ENCODE measurements at places on chromosomes 11 and 22.

- no peak for DNase-seq
Measured at GRCh38 chr11:115676768-115677167, 172.6 kb upstream of the CADM1 start.

DNA sequence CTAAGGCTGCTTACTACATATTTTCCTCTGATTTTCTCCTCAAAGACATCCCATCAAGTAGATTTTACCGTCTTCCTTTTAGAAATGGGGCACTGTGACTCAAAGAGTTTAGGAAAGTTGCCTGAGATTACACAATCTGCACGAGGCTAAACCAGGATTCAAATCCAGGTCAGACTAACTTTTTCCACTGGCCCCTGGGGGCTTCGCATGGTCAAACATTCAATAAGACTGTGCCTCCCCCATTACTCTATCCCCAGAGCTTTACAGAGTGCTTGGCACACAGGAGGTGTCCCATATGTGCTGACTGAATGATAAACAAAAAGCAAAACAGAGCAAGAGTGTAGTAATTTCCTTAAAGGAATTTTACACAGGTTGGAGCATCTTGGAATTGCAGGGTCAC is 118.1 kb upstream of the TEAD1 start:
- no peak for DNase-seq

DNA sequence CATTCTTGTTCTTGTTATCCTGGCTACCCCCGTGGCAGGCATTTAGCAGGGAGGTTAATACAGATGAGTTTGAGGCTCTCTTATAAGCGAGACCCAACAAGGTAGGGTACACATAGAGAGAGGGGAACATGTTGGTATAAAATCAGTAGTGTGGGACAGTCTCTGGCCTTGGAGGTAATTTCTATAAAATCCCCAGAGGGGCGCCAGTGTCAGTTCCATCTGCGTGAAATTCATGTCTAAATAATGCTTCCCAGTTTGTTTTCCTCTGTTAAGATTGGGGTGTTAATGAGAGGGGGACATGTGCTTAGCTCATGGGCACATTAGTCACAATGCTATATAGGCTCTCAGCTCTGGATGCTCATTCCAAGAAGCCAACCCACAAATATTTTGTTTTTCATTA is 150.7 kb downstream of the MYO18B start:
- DNase-seq: no peak

DNA sequence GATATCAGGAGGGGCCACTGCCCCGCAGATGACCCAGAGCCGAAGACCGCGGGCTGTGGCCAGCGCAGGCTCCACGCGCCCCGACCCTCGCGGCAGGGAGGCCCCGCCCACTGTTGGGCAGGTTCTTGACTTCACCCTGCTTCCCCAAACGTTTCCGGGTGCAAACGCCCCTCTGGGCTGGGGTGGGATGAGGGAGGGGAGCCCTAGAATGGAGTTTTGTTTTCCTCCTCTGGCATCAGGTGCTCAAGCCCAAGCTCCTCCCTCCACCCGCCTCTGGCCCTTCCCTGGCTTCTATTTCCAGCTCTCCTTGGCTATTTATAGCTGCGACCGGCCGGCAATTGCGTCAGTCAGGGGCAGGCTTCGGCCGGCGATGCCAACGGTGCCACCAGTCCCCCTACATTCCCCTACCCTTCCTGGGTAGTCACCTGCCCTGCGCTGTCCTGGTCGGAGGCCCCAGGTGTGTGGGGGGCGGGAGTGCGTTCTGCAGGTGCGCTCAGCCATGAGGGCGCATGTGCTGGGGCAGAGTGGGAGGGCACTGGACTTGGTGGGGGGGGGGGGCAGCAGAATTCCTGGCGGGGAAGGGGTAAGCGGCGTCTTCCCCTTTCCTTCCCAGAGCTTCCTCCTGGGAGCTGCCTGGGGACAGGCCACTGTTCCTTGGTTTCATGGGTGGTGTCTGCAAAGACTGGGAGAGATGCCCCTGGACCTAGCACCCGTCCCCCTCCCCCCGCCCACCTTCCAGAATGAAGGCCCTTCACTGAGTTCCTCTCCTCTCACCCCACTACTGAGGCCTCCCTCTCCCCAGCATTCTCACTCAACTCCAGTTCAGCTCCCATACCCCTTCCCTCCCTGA is 23.6 kb downstream of the DUSP8 start:
- DNase-seq: no peak

GRCh38 chr11:119181677-119182412 is 3.4 kb upstream of the NHERF4 start:
- DNase-seq: no peak

DNA sequence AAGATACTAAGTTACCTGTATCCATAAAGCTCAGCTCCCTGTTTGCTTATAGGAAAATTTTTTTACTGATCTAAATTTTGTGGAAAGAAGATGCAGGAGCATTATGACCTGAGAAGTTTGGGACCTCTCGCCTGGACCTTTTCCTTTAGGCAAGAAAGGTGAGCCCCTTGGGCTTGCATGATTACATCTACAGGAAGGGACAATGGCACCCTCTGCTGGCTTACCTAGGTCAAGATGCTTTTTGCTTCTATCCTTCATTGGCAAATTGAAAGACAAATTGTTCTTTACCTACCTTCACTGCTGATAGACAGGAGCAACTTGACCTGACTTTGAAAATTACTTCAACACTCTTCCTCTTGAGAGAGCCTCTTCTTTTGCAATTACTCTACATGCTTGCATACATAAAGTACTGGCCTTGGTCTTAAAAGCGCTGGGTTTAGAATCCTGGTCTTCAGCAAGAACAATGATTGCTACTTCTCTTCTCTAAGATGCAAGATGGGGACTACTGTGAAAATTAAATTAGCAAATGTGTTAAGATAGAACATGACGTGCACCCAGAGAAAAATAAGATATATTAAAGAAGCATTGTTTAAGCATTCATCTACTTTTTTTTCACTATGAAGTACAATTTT is 147.2 kb downstream of the TRPC6 start:
- no peak for DNase-seq

GRCh38 chr11:66915046-66915832 is 42.9 kb downstream of the PC start:
- no peak for DNase-seq

GRCh38 chr11:57426439-57426928 is 437 bp downstream of the SLC43A3 start:
- no peak for DNase-seq

DNA sequence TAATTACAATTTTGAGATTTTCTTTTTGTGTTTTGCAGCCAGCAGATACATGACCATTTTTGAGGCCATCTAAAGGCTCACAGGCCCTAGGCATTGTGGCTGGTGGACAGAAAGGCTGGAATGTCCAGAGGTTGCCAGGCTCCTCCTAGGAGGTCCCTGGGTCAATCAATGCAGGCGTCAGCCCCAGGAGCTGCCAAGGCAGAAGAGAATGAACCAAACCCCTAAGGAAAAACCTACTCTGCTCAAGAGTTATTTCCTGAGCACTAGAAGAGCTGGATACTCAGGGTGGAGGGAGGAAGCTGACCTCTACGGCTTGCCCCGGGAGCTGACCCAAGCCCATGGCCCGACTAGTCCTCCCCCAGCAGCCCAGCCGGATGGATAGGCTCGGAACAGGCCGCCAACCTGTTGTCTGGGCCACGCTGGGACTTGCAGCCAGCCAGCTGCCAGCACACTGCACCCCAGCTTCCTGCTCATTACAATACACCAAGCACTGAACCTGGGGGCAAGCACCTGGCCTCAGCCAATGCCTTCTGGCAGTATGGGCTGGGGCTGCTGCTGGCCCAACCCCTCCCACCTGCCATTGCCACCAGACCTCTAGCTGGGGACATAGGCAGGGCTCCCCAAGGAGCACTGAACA is 5.7 kb upstream of the SCGB1A1 start:
- no peak for DNase-seq

GRCh38 chr11:105158436-105158835 is 18.9 kb upstream of the CARD18 start:
- no peak for DNase-seq

- DNase-seq: no peak
Measured at GRCh38 chr11:30285416-30286121, 37.3 kb upstream of the ARL14EP start.

- peak; percentile 28 for DNase-seq
Measured at GRCh38 chr11:269146-269890, 8.9 kb upstream of the NLRP6 start.

DNA sequence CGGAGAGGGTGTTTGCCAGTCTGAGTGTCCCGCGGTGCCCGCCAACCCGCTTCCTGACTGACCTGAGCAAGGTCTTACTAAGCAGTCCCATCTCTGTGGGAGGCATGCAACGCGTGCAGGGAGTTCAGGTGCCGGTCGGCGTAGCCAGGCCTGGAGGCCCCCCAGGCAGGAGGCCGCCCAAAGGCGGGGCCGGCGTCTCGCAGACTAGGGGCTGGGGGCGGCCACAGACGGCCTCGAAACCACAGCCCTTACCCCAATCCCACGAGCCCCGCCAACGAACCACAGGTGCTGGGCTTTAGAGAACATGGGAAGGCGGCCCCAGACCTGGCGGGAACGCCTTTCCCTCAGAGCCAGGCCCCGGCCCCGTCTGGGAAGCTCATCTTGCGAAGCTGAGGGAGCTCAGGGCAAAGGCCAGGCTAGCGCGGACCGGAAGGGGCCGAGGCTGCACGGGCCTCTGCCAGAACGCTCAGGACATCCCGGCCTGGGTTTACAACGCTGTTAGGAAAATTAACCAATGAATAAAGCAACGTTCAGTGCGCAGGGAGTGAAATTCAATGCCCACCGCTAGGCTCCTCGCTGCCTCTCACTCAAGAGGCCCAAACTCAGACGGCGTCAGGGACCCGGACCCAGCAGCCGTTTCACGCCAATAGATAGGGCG is 2.1 kb upstream of the MTFP1 start:
- peak; percentile 37 for DNase-seq

DNA sequence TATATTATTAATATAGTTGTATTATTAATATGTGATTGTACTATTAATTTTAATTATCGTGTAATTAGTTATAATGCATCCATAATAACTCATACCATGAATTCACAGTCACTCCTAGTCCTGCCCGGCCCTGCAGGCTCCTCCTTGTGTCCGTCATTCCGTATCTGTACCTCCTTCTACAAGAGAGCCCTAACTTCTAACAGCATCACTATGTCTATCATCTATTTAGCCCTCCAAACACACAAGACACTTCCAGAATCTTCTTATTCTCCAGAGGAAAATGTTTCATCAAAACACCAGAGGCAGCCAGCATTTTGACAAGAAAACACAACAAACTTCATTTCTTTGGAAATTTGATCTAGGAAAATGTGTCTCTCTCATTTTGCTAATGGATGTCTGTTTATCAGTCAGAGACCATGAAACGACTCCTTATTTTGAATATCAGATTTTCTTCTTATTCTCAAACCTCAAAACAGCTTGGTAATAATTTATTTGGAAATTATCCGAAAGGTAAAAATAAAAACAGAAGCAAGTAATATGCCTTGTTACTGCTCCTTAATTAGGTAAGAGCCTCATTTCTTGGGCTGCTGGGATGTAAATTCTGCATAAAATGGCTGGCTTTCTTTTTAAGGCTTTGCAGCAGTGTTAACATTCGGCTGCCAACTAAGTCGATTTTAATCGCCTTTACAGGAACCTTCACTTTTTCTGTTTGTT is 23.1 kb upstream of the SEPTIN5 start:
- DNase-seq: no peak

GRCh38 chr11:13126430-13126829 is 117.3 kb downstream of the RASSF10 start:
- no peak for DNase-seq

GRCh38 chr11:4551346-4551979 is 6.5 kb downstream of the OR52M1 start:
- DNase-seq: no peak

- no peak for DNase-seq
Measured at GRCh38 chr22:46349238-46349637, 13.7 kb downstream of the TRMU start.

GRCh38 chr11:26493616-26494015 is 78.4 kb downstream of the MUC15 start:
- no peak for DNase-seq

DNA sequence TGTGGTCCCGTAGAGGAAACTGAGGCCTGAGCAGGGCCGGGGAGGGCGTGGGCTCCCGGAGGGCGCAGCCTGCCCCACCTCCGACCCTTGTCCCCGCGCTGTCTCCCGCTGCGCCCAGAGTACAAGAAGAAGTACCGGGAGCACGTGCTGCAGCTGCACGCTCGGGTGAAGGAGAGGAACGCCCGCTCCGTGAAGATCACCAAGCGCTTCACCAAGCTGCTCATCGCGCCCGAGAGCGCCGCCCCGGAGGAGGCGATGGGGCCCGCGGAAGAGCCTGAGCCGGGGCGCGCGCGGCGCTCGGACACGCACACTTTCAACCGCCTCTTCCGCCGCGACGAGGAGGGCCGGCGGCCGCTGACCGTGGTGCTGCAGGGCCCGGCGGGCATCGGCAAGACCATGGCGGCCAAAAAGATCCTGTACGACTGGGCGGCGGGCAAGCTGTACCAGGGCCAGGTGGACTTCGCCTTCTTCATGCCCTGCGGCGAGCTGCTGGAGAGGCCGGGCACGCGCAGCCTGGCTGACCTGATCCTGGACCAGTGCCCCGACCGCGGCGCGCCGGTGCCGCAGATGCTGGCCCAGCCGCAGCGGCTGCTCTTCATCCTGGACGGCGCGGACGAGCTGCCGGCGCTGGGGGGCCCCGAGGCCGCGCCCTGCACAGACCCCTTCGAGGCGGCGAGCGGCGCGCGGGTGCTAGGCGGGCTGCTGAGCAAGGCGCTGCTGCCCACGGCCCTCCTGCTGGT is 1.9 kb downstream of the NLRP6 start:
- no peak for DNase-seq

DNA sequence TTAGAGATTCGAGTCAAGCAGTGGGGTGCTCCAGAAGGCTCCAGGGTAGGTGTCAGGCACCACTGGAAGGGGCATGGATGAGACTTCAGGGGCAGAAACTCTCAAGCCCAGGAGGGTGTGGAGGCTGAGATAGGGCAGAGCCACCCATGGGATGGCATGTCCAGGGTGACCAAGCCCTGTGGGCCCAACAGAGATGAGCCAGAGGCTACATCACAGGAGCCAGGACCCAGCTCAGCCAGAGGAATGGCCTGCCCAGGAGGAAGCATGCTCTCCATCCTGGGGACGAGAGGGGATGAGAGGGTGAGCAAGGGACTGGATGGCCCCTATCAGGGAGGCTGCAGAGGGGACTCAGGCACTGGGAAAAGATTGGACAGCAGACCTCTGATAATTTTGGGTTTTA is 42.8 kb downstream of the SLCO2B1 start:
- no peak for DNase-seq

DNA sequence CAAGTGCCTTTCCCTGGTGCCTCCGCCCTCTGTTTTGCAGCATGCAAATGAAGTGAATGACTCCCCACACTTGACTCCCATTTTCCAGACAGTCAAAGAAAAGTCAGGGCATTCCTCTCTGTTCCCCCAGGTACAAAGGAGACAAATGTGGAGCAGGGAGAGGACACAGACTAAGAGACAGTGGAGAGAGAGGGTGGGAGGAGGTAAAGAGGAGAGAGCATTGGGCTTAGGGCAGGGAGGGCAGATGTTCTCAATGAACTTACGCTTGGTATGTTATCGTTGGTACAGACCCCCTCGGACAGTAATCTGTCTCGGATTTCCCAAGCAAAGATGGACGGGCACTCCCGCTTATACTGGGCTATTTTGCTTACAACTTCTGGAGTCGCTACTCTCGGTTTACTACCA is 9.8 kb downstream of the PAX6 start:
- no peak for DNase-seq

GRCh38 chr11:45369313-45369712 is 83.2 kb upstream of the SYT13 start:
- no peak for DNase-seq

- no peak for DNase-seq
Measured at GRCh38 chr11:92500453-92500852, 275.8 kb downstream of the FAT3 start.

Measured in stimulated activated CD4-positive, alpha-beta T cell treated with anti-CD3 and anti-CD28 coated beads, Interleukin-12 subunit alpha, Interleukin-12 subunit beta, amount 100 ng/mL, for 24 hours (primary cell).